ENCODE measurements at places on chromosomes 12 and 14. TPM values are rescaled to one million over a fixed set of nuclear protein-coding genes. Genes with fewer than 3 reads are reported as not detected.

DNA sequence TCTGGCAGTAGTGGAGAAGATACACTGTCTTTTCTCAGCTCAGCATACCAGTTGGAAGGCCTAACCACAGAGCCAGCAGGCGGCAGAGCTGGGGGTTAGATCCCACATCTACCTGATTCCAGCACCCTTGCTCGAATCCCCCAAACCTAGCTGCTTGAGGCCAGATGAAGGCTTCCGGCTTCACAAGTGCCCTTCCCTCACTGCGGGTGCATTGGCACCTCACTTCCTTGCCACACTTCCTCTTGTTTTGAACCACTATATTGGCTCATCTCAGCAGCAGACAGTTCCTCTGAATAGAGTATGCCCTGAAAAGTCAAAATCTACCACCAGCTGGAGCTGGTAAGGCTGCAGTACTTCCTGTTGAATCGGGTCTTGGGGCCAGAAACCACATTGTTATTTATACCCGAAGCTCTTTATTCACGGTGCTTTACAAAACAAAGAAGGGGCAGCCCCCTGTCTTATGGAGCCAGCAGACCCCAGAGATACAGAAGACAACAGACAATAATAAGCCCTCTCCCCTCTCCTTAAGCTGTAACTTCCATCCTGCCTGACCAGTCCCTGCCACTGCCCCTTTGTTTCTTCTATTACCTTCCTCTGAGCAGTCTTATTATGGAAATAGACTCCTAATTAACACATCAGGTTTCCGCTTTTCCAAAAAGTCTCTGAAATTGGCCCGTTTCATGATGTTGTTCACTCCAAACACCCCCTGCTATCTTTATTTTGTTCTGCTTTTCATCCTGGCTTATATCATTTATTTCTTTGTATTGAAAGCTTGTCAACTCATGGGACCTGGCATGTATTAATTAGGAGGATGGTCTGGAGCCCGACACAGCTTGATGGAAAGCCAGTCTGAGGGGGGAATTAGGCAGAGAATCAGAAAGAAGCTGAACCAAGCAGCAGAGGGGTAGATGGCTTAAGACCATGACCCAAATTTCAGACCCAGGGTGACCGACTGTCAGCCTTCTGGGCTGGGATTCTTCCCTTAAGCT lies 233.5 kb downstream of the EFCAB11 start:
- peak; percentile 91 for DNase-seq
- no peaks in the 10 kb centered on the region for H3K27me3 ChIP-seq
- H3K4me3 ChIP-seq, result no peak overlapping the region
- H3K4me1 ChIP-seq, result peaks cover 59% of the 10 kb centered on the region

- no peak overlapping the region for H3K27ac ChIP-seq
- H3K27me3 ChIP-seq, result no peaks in the 10 kb centered on the region
- no peak for DNase-seq
- H3K4me3 ChIP-seq, result no peak overlapping the region
- H3K36me3 ChIP-seq, result no peaks in the 10 kb centered on the region
- no peaks in the 10 kb centered on the region for H3K4me1 ChIP-seq
Measured at GRCh38 chr12:31000751-31001150, 72.9 kb upstream of the DDX11 start.

GRCh38 chr12:45243963-45244362 lies 28.1 kb downstream of the ANO6 start:
- H3K27ac ChIP-seq, result no peak overlapping the region
- no peaks in the 10 kb centered on the region for H3K36me3 ChIP-seq
- peaks cover 10% of the 10 kb centered on the region for H3K4me1 ChIP-seq
- no peak for DNase-seq
- H3K4me3 ChIP-seq, result no peak overlapping the region

GRCh38 chr12:88237954-88238353 lies 95.8 kb downstream of the TMTC3 start:
- H3K36me3 ChIP-seq, result no peaks in the 10 kb centered on the region
- no peak overlapping the region for H3K4me3 ChIP-seq
- no peak overlapping the region for H3K27ac ChIP-seq
- DNase-seq, result no peak

DNA sequence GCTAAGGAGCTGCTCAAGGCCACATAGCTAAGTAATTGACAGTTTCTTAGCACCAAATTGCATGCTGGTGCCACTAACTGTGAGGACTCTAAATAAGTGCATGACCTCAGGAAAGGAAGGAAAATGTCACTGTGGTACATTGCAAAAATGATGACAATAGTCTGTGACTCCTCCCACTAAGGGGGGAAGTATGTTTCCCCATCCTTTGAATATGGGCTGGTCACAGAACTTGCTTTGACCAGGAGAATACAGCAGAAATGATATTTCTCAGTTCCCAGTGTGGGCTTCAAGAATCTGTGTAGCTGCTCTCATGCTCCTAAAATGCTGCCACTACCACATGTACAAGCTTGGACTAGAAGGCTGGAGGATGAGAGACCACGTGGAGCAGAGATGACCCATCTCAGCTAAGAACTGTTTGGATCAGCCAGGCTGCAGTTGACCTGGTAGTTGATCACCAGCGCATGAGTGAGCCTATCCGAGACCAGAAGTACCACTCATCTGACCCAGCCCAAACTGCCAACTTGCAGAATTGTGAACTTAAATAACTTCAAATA lies 42.2 kb upstream of the NOS1 start:
- H3K4me3 ChIP-seq, result no peak overlapping the region
- DNase-seq, result no peak
- no peak overlapping the region for H3K27ac ChIP-seq

DNA sequence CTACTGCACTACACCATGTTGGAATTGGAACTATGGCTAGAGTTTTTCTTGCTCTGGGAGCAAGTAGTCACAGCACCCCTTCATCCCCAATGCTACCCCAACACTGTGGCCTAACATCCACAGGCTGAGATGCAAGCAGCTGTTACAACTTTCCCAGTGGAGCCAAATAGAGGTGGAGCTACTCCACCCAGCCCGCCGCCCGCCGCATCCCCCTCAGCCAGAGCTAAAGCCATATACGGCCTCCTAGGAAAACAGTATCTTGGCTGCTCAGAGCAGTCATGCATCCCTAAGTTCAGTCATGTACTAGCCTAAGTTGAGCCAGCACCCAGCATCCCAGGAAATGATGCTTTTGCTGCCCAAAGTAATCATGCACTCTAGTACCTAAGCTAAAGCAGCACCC lies 17.2 kb upstream of the GARIN2 start:
- no peak for DNase-seq
- H3K27me3 ChIP-seq, result no peaks in the 10 kb centered on the region
- H3K36me3 ChIP-seq, result no peaks in the 10 kb centered on the region
- H3K4me1 ChIP-seq, result no peaks in the 10 kb centered on the region
- H3K4me3 ChIP-seq, result no peak overlapping the region

DNA sequence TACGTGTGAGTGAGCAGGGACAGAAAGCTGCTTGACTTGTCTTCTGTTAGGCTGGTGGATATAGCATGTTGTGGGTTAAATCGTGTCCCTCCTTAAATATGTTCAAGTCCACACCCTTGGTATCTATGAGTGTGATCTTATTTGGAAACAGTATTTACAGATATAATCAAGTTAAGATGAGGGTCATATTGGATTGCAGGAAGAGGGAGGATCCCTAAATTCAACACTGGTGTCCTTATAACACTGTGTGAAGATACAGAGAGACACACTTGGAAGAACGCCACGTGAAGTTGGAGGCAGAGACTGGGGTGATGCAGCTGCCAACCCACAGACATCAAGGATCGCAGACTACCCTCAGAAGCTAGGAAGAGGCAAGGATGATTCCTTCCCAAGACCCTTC lies 275.2 kb upstream of the SSTR1 start:
- no peak for DNase-seq
- H3K36me3 ChIP-seq, result no peaks in the 10 kb centered on the region
- no peaks in the 10 kb centered on the region for H3K27me3 ChIP-seq
- no peaks in the 10 kb centered on the region for H3K4me1 ChIP-seq
- no peak overlapping the region for H3K27ac ChIP-seq

- no peak overlapping the region for H3K4me3 ChIP-seq
- H3K27ac ChIP-seq, result no peak overlapping the region
- H3K4me1 ChIP-seq, result no peaks in the 10 kb centered on the region
- no peak for DNase-seq
Measured at GRCh38 chr14:67524634-67524963, 8.5 kb upstream of the PLEKHH1 start.

- no peak overlapping the region for H3K27ac ChIP-seq
- no peak for DNase-seq
- H3K4me3 ChIP-seq, result no peak overlapping the region
- no peaks in the 10 kb centered on the region for H3K27me3 ChIP-seq
- H3K4me1 ChIP-seq, result no peaks in the 10 kb centered on the region
Measured at GRCh38 chr12:18782827-18783226, 44.9 kb downstream of the CAPZA3 start.

Gene CBLN3
- 128 TPM for total RNA-seq

Gene KLHDC1
- 13.7 TPM for total RNA-seq

Data from B cell (primary cell).